ENCODE measurements at places on chromosomes 3 and 15.
A peak's percentile ranks its signal among the peaks of the same experiment; 100 is the strongest.

DNA sequence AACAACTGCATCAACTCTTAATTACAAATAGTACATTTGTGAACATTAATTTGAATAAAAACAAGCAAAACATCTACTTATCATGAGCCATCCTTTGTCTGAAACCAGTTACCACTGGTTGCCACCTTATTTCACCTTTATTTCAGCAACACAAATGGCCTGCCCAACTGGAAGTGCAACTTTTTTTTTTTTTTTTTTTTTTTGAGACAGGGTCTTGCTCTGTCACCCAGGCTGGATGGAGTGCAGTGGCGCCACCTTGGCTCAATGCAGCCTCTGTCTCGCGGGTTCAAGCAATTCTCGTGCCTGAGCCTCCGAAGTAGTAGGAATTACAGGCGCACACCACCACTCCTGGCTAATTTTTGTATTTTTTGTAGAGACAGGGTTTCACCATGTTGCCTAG is 13.1 kb downstream of the WDR82 start:
- DNase-seq, result no peak

GRCh38 chr3:174859756-174860155 is 622 bp downstream of the NAALADL2 start:
- DNase-seq, result peak; percentile 25

- DNase-seq, result peak; percentile 13
Measured at GRCh38 chr3:169324452-169324785, 339.1 kb downstream of the MECOM start.

DNA sequence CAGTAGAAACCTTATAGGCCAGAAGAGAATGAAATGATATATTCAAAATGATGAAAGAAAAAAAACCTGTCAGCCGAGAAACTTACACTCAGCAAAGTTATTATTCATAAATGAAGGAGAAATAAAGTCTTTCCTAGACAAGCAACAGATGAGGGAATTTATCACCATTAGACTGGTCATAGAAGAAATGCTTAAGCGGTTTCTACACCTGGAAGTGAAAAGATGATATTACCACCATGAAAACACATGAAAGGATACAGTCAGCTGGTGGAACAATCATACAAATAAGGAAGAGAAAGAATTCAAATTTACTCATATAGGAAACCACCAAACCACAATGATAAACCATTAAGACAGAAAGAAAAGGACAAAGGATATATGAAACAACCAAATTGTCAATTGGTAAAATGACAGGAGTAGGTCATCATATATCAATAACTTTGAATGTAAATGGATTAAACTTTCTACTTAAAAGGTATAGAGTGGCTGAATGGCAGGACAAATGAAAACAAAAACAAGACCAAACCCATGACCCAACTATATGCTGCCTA is 29.9 kb upstream of the PRR23C start:
- DNase-seq, result no peak

DNA sequence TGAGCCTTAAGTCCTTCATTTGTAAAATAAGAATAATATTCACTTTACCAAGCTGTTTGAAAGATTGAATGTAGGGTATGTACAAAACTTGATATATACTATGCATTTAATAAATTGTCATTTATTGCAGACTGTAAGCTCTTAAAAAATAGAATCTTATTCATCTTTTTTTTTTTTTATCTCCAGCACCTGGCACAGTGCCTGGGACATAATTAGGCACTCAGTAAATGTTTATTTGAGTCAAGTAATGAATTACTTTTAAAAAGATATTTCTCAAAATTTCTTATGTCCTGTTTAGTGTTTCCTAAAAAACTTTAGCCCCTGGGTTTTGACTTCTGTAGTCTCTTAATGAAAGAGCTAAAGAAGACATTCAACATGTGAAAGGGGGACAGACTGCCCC is 71.7 kb downstream of the TOP2B start:
- no peak for DNase-seq

DNA sequence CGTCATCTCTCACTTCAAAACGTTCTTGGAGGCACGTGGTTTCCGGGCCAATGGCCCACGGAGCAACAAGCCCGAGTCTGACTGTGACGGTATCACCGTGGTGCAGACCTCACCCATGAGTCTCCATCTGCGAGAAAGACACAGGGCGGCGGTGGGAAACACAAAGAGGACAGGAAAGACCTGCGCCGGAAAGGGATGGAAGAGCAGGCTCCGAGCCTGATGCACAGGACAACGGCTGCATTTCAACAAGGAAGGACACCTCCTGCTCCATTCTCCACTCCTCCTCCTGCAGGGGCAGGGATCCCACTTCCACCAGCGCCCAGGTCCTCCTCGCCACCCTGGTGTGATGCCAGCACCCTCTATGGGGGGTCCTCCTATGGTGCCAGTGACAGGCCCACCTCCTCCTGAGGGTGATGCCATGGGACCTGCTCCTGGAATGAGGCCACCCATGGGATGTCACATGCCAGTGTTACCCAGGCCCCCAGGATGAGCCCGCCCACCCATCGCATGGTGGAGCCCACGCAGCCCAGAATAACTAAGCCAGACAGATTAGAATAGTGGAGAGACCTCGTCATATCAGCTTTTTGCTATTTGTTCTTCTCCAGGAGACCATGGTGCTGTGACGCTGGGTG is 73.0 kb upstream of the PCSK6 start:
- no peak for DNase-seq

GRCh38 chr3:10968401-10968800 is 24.1 kb upstream of the SLC6A1 start:
- DNase-seq, result no peak

- no peak for DNase-seq
Measured at GRCh38 chr3:64612916-64613526, 74.8 kb downstream of the ADAMTS9 start.

DNA sequence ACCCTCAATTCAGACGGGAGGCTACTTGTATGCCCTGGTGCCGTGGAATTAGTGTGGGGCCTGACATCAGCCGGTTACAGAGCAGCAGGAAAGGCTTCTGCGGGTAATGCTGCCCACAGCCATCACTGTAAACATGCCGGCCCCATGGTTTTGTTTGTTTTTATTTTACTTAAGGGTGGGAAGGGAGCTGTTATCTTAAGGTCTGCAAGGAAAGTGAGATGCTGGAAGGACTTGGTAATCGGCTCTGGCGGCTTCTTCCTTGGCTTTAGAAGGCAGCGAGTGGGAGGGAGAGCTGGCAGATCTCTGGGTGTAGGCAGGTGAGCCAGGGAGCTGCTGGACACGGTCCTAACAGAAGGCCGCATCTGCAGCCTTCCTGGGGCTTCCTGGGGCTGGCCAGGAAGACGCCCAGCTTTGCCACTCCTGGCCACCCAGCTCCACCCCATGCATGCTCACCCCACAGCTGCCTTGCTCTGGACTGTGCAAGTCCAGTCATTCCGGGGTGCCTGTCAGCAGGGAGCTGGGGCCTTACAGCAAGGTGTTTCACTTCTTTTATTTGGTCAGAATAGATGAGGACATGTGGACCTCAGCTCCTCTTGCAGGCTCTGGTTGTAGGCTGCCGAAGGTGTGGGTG is 54.1 kb upstream of the FURIN start:
- DNase-seq, result no peak

DNA sequence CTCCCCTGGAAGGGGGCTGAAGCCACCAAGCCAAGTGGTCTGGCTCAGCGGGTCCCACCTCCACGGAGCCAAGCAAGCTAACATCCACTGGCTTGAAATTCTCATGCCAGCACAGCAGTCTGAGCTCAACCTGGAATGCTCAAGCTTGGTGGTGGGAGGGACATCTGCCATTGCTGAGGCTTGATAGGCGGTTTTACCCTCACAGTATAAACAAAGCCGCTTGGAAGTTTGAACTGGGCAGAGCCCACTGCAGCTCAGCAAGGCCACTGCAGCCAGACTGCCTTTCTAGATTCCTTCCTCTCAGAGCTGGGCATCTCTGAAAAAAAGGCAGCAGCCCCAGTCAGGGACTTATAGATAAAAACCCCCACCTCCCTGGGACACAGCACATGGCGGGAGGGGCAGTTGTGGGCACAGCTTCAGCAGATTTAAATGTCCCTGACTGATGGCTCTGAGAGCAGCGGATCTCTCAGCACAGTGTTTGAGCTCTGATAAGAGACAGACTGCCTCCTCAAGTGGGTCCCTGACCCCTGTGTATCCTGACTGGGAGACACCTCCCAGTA is 23.2 kb upstream of the IGSF10 start:
- DNase-seq, result no peak

DNA sequence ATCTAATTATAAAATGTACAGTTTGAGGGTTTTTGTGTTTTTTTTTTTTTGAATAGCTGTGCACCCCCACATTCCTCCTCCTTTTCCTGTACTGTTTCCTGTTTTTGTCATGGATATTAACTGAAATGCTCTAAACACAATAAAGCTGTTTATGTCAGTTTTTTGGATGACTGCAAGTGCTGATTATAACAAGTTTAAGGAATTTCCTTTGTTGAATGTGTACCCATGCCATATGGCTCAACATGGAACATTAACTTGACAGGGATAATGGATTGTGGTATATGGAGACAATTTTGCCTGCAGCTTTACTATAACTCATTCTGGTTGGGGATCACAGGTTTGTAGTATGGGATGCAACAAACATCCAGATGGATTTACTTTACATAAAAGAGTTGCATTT is 216.4 kb downstream of the TCF12 start:
- DNase-seq, result no peak

GRCh38 chr15:31398677-31399301 is 72.2 kb downstream of the KLF13 start:
- DNase-seq, result peak; percentile 33

DNA sequence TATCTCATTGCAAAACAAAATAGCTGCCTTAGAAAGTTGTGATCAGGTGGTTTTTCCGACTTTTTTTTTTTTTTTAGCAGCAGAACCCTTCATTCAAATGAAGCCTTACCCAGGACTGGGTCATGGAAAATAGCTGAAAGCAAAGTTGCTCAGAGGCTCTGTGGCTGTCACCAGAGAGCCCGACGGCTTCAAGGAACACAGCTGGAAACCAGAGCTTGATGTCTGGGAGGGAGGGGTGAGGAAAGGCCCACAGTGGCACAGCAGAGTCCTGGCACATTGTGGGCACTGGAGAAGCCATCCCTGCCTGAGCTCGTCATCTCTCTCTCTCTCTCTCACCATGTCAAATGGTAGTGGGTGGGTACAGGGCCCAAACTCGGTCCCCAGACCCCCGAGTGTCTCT is 77.5 kb downstream of the RPN1 start:
- no peak for DNase-seq

GRCh38 chr3:184551103-184551502 is 10.5 kb upstream of the EPHB3 start:
- no peak for DNase-seq
